ENCODE measurements at places on chromosomes 7 and 10. TPM values are rescaled to one million over a fixed set of nuclear protein-coding genes. Genes with fewer than 3 reads are reported as not detected.

Gene ALKBH4
- total RNA-seq: 8.7 TPM

Gene EPHA1
- 0.45 TPM for total RNA-seq

Gene PNLIPRP3
- not detected for total RNA-seq

- H3K4me3 ChIP-seq: no peak overlapping the region
- no peaks in the 10 kb centered on the region for H3K27me3 ChIP-seq
- H3K27ac ChIP-seq: no peak overlapping the region
- H3K4me1 ChIP-seq: no peaks in the 10 kb centered on the region
- no peak for DNase-seq
- H3K36me3 ChIP-seq: no peaks in the 10 kb centered on the region
Measured at GRCh38 chr10:34206078-34206934, 608.8 kb downstream of the PARD3 start.

DNA sequence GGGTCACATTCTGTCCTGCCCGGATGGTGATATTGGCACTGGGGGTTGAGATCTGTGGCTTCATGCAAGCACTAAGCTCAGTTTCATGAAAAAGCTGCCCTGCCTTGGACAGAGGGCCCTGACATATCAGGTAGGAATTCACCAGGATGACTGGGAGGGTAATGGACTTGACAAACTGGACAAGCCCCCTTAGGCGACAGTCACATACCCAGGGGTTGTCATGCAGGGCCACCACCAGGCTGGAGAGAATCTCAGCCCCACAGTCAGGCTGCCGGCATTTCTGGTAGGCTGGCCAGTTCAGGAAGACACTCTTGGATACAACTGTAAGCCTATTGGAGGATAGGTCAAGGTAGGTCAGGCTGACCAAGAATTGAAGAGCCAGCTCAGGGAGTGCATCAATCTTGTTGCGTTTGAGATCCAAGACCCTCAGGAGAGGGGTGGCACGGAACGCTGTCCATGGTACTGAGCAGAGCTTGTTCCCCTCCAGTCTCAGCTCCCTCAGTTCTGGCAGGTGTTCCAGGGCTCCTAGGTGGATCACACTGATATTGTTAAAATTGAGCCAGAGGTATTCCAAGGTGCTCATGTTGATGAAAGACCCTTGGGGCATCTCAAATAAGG, 824 bp downstream of the LRIT2 start:
- no peak for DNase-seq
- no peaks in the 10 kb centered on the region for H3K27me3 ChIP-seq
- H3K4me3 ChIP-seq: no peak overlapping the region
- H3K27ac ChIP-seq: no peak overlapping the region
- H3K4me1 ChIP-seq: no peaks in the 10 kb centered on the region

All from aorta (tissue), 5 donors.